Thyroid gland (tissue), 4 donors: ENCODE measurements at places on chromosomes 1 and 21. TPM values are rescaled to one million over a fixed set of nuclear protein-coding genes. Genes with fewer than 3 reads are reported as not detected.

DNAJC6 gene
- total RNA-seq = 2.8 TPM

RAB25 gene
- 65.9 TPM for total RNA-seq

CELA3A gene
- not detected for total RNA-seq

CD1B gene
- not detected for total RNA-seq

GJC2 gene
- total RNA-seq = 14.0 TPM

CFAP141 gene
- total RNA-seq = not detected

AQP10 gene
- not detected for total RNA-seq

MAP3K21 gene
- 8.7 TPM for total RNA-seq

PPM1J gene
- total RNA-seq = 3.7 TPM

ZBTB8A gene
- 14.0 TPM for total RNA-seq

RSPO1 gene
- not detected for total RNA-seq

ANGPTL3 gene
- not detected for total RNA-seq

CCDC185 gene
- total RNA-seq = not detected

PGLYRP4 gene
- total RNA-seq = not detected

OR2M3 gene
- total RNA-seq = not detected

CHRM3 gene
- 5.9 TPM for total RNA-seq

LTN1 gene
- total RNA-seq = 45.3 TPM

HFM1 gene
- 8.1 TPM for total RNA-seq

TNFRSF4 gene
- total RNA-seq = 3.8 TPM

HSPA6 gene
- total RNA-seq = 0.75 TPM

FCER1A gene
- total RNA-seq = 0.40 TPM

AMY2A gene
- not detected for total RNA-seq

RYR2 gene
- 31.8 TPM for total RNA-seq

ATP1A4 gene
- not detected for total RNA-seq
